ENCODE measurements at places on chromosomes 5 and 9.
A peak's percentile ranks its signal among the peaks of the same experiment; 100 is the strongest.

- peak; percentile 35 for DNase-seq
These were observed 183.0 kb downstream of the CETN3 start for GRCh38 chr5:90226433-90227099.

DNA sequence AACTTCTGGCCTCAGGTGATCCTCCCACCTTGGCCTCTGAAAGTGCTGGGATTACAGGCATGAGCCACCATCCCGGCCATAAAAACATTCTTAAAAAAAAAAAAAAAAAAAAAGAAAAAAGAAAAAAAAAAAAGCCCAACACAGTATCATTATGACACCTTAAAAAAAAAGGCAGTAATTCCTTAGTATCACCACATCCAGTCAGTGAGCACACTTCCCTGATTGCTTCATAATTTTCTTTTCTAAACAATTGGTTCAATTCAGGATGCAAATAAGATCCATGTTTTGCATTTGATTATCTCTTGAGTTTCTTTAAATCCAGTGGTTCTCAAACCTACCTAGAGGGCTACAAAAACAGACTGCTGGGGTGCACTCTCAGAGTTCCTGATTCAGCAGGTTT lies 182.5 kb downstream of the CDK5RAP2 start:
- DNase-seq = no peak

GRCh38 chr9:12923468-12924009 lies 148.7 kb downstream of the LURAP1L start:
- no peak for DNase-seq

GRCh38 chr9:34664281-34665066 lies 2.0 kb upstream of the CCL27 start:
- DNase-seq = peak; percentile 85
